ENCODE measurements at places on chromosomes 16 and 17. TPM values are rescaled to one million over a fixed set of nuclear protein-coding genes. Genes with fewer than 3 reads are reported as not detected.

DNA sequence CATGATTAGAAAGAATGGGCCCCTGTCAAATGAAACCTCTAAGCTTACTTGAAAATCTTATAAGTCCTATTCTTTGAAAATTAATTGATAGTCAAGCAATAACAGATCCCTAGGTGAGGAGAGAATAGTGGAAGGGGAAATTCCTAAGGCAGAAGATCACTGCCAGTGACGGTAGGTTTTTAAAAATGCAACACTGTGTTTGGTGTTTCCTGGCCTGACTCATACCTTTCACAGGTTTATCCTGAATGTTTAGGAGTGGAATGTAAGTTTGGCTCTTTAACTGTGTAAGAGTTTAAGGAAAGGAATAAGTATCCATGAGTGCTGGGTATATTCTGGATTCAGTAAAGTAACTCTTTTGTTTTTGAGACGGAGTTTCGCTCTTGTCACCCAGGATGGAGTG is 23.8 kb downstream of the HAPSTR1 start:
- peaks cover 67% of the 10 kb centered on the region for H3K4me1 ChIP-seq
- H3K27ac ChIP-seq, result no peak overlapping the region
- peaks cover 95% of the 10 kb centered on the region for H3K36me3 ChIP-seq
- no peaks in the 10 kb centered on the region for H3K27me3 ChIP-seq
- H3K4me3 ChIP-seq, result no peak overlapping the region

The TOM1L1 gene
- 0.86 TPM for total RNA-seq

DNA sequence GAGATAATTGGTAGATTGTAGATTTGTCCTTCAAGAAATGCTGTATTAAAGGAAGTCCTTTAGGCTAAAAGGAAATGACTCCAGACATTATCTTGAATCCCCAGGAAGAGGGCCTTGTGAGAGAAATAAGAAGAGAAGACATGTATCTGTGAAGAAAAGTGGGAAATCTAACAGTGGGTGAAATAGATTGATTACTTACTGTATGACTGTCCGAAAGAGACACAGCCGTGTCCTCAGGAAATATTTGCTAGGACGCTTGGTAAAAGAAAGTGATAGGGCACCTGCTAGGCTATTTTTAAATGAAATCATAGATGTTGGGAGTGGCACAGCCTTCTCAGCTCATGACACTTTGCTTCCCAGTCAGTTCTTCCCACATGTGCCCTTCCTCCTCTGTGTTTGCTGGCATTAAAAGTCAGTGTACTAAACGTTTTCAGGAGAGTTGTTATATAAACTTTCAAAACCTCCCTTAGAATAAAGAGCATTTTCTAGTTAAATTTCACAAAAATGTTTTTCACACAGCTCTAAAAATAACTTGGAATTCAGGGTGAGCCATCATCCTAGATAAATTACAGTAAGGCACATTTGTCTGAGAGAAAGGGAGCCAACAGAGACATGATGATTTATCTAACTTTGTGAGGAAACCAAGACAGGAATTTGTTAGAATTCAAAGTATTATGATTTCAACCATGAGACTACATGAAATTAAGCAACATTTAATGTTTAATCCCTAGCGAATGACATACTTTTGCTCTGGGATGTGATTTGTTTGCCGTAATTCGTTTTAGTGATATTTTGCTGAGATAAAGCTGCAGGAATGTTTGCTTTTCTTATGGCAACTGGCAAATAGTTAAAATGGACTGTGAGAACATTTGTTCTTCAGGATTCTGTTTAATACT is 35.0 kb downstream of the DHRS7B start:
- H3K4me3 ChIP-seq, result no peak overlapping the region
- DNase-seq, result no peak
- no peak overlapping the region for H3K27ac ChIP-seq
- no peaks in the 10 kb centered on the region for H3K36me3 ChIP-seq

GRCh38 chr17:66786107-66786506 is 48.8 kb upstream of the CACNG5 start:
- no peaks in the 10 kb centered on the region for H3K27me3 ChIP-seq
- H3K4me1 ChIP-seq, result no peaks in the 10 kb centered on the region
- H3K27ac ChIP-seq, result no peak overlapping the region
- peaks cover 30% of the 10 kb centered on the region for H3K36me3 ChIP-seq

DNA sequence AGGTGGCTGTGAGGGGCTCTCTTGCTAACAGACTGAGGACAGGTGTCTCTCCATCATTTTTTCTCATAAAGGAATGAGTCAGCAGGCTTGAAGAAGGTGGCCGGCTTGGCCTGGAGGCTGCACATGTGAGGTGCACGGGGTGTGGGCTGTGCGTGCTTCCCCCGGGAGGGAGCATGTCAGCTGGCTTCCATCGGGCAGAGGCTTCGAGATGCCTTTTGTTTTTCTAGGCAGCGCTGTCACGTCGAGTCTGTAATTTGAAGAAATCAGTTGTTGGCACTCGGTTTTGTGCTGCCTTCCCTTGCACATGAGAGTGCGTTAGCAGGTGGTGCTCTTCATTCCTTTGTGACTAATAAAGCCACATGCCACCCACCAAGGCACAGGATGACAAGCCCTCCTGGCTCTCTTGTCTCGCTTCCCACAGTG is 89.7 kb downstream of the NPIPB11 start:
- no peaks in the 10 kb centered on the region for H3K36me3 ChIP-seq
- no peak overlapping the region for H3K27ac ChIP-seq
- DNase-seq, result no peak
- peaks cover 8% of the 10 kb centered on the region for H3K4me1 ChIP-seq

GRCh38 chr17:2782055-2782454 is 14.2 kb upstream of the RAP1GAP2 start:
- no peak overlapping the region for H3K27ac ChIP-seq
- H3K27me3 ChIP-seq, result peaks cover 16% of the 10 kb centered on the region
- DNase-seq, result no peak
- no peak overlapping the region for H3K4me3 ChIP-seq
- H3K4me1 ChIP-seq, result peaks cover 18% of the 10 kb centered on the region
- no peaks in the 10 kb centered on the region for H3K36me3 ChIP-seq

The ASPA gene
- total RNA-seq, result not detected

GRCh38 chr17:45226576-45226975 is 4.9 kb downstream of the FMNL1 start:
- peak overlapping the region; percentile 99 for H3K27ac ChIP-seq
- peaks cover 64% of the 10 kb centered on the region for H3K4me1 ChIP-seq
- DNase-seq, result no peak

DNA sequence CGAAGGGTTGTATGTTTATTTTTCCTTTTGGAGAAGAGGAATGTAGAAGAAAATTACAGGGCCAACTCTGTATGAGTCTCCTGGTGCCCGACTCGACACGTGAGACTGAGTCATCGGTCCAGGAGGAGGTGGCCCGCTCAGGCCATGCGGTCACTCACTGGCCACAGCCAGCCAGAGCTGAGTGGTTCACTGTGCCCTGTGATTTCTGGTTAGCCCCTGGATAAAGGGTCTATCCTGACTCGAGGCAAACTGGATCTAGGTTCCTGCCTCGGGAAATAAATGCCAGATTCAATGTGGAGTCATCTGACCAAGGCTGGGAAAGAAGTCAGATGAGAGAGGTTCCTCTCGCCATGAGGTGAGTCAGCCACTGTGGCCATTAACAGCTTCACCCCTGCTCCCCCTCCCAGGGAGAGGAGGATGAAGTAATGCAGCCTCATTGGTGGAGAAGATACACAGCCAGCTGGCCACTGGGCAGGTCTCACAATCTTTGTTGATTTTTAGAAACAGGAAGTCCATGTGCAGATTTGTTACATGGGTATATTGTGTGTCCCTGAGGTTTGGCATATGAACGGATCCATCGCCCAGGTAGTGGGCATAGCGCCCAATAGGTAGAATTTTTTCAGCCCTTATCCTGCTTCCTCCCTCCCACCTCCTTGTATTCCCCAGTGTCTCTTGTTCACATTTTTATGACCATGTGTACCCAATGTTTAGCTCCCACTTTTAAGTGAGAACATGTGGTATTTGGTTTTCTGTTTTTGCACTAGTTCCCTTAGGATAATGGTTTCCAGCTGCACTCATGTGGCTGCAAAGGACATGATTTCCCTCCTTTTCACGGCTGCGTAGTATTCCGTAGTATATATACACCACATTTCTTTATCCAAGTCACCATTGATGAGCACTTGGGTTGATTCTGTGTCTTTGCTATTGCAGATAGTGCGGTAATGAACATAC is 21.7 kb upstream of the USP36 start:
- H3K27me3 ChIP-seq, result peaks cover 15% of the 10 kb centered on the region
- DNase-seq, result no peak
- peaks cover 3% of the 10 kb centered on the region for H3K4me1 ChIP-seq
- H3K27ac ChIP-seq, result no peak overlapping the region
- no peak overlapping the region for H3K4me3 ChIP-seq
- no peaks in the 10 kb centered on the region for H3K36me3 ChIP-seq

Data from activated CD4-positive, alpha-beta memory T cell treated with anti-CD3 and anti-CD28 coated beads, Interleukin-2, amount 10 ng/mL, durations not matched to agents 7 days and 5 days (primary cell).